ENCODE measurements at places on chromosomes 11 and 22.

DNA sequence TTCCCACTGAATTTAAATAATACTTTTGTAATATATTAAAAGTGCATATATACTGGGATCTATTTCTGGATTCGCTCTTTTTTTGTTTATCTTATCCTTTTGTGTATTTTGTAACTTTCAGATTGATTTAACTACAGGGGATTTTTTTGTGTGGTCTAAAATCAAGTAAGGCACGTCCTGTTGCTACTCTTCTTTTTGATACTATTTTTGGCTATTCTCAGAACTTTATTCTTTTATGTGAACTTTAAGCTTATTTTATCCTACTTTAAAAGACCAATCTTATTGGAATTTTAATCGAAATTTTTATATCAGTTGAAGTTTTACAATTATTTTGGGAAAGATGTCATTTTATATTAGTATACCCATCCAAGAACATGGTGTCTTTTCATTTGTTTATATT is 106.8 kb downstream of the UVRAG start:
- DNase-seq = no peak

GRCh38 chr11:118912742-118913410 is 12.8 kb downstream of the BCL9L start:
- DNase-seq = peak; percentile 55

DNA sequence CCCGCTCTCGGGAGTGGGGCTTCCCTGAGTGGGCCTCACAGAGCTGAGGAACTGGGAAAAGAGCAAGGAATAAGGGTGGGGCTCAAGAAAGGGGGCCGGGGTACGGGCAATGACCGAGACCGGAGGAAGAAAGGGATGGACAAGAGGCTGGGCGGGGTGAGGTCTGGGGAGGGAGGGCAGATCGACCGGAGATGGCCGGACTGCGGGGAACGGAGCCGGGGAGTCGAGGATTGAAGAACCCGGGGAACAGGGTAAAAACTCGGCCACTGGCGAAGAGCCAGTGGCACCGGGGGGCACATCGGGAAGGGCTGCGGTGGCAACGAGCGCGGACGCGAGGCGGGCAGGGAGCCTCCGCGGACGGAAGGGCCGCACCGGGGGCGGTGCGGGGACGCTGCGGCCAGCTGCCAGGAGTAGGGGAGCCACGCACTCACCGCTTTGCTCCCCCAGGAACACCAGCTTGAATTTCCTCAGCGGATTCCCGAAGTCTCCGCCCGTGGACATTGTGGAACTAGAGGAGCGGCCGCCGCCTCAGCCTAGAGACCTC is 667 bp downstream of the RAB6A start:
- DNase-seq = peak; percentile 49

- no peak for DNase-seq
Observed at GRCh38 chr11:108819957-108820356, 155.1 kb downstream of the DDX10 start.

DNA sequence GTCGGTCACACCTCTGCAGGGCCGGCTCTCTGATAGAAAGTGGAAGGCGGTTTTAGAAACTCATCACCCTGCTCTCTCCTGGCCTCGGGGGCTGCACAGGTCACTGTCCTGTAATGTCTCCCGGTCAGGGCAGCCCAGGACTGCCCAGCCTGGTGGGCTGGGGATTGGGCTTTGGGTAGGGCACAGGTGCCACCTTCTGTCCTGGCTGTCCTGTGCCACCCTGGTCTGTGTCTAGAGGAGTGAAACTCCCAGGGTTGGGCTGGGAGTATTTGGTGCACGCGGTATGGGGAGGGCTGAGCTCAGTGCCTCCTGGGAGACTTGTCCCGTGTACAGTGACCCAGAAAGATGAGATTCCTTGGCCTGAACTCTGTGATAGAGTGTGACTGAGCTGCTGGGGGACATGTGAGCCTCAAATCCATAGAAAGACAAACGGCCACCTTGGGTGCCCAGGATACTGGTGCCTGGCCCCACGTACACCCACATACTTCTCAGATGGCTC is 17.8 kb downstream of the SART1 start:
- no peak for DNase-seq

DNA sequence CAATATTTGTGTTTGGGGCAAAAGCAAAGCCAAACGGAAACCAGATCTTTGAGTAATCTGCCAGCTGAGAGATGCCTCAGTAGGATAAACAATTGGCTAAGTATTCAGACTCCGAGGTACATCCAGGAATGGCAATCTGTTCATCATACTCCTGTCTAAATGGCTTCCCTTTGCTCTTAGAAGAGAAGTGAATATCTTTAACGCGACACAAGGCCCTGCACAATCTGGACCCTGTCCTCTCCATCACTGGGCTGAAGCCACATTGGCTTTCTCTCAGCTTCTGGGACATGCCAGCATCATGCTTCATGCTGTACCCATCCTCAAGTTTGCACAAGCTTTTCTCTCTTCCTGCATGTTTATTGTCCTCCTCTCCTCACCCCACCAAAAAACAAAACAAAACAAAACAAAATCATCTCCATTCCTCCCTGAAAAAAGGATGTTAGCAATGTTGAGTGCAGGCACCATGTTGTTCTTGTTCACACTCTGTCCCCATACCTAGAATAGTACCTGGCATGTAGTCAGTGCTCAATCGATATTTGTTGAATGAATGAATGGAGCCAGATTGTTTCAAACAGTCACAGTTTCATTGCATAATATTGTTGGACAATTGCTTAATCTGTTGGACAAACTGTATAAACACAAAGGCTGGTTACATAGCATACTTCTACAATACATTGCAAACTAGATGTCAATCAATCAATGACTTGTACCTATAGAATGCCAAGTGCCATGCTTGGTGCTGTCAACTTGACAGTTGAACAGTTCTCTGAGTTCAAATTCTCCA is 38.2 kb upstream of the SESN3 start:
- no peak for DNase-seq

- no peak for DNase-seq
Observed at GRCh38 chr11:38392176-38392575, 1794.1 kb upstream of the RAG2 start.

DNA sequence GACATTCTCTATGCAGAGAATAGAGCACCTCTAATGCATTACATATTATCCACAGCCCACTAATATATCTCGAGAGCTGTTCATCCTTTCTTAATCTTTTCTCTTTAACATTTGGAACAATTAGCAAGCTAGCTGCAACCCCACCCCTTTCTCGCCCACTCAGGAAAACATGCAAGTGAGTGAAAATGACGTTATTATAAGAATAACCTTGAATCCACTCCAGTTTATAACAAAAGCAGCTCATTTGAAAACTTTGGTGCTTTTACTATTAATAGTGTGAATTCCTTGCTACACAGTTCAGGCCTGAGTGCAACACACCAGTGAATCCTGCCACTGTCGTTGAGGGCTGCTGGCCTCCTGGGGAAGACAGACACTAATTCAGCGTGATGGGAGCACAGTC is 63.3 kb upstream of the BMAL1 start:
- DNase-seq = peak; percentile 23

- DNase-seq = no peak
Observed at GRCh38 chr11:19091366-19091765, 25.6 kb upstream of the ZDHHC13 start.

GRCh38 chr11:77630157-77630710 is 7.4 kb downstream of the CLNS1A start:
- no peak for DNase-seq
